ENCODE measurements at places on chromosomes 3 and 15.
A peak's percentile ranks its signal among the peaks of the same experiment; 100 is the strongest.

DNA sequence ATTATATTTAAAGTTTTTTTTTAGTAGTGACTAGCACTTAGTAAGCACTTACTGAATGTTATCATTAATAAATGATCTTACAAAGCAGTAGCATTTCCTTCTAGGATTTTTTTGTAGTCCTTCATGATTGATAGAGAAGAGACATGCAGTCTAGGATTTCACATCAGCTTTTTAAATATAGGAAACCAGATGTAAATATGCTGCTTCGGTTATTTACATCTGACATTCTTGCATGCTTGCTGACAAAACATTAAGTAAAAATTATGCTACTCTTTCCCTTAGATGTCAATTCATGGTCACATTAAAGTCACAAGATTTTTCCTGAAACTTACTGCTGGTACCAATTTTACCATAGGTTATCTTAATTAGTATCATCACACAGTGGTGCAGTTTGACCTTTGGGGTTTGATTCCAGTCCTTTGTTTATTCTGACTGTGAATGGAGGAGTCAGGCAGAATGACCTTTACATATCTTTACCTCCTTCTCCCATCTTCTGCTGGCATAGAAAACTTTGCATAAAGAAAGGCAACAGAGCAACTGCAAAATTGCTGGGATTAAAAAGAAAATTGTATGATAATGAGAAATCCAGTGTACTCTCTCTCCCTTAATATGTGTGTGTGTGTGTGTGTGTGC lies 286.5 kb downstream of the LPP start:
- no peak for DNase-seq

DNA sequence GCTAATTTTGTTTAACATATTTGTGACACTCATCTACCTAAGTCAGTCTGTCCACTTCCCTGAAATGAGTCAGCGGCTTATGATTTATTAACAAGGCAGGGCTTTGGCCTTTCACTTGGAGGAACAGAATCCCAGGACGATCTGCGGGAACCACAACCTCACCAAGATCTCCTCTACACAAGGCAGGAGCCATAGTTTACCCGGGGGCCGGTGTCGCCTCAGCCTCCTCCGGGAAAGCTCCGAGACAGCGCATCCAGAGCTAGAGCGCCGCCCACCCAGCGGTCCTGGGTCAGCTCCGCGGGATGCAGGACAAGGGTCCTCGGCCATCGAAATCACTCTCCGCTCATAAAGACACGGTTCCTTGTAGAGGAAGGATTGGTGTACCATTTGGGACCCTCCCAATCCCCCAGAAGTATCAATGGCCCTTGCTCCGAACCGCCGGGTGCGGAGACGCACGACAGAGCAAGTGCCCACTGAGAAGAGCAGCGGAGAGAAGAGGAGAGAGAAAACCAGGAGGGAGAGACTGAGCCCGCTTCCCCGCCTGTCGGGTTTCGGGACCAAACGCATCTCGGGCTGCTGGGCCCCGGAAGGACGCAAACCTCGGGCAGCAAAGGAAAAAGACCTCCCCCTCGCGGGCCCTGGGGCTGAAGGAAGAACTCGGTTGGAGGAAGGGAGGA lies 13.1 kb upstream of the ALCAM start:
- DNase-seq: no peak

DNA sequence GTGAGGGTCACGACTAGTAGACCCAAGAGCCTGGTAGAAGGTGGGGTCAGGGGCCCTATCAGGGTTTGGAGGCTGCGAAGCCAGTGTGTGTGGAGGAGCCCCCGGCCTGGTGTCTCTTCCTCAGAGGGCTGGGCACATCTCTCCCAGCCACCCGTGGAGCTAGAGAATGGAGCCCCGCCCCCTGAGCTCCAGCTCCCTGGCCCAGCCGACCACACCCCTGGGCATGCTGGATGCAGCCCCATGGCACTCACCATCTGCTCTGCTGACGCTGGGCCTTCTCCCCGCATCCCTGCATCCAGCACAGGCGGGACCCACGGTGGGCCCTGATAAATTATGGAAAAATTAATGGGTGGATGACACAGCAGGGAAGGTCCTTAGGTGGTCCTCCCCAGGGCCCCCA lies 17.5 kb downstream of the ANKRD63 start:
- DNase-seq: no peak

DNA sequence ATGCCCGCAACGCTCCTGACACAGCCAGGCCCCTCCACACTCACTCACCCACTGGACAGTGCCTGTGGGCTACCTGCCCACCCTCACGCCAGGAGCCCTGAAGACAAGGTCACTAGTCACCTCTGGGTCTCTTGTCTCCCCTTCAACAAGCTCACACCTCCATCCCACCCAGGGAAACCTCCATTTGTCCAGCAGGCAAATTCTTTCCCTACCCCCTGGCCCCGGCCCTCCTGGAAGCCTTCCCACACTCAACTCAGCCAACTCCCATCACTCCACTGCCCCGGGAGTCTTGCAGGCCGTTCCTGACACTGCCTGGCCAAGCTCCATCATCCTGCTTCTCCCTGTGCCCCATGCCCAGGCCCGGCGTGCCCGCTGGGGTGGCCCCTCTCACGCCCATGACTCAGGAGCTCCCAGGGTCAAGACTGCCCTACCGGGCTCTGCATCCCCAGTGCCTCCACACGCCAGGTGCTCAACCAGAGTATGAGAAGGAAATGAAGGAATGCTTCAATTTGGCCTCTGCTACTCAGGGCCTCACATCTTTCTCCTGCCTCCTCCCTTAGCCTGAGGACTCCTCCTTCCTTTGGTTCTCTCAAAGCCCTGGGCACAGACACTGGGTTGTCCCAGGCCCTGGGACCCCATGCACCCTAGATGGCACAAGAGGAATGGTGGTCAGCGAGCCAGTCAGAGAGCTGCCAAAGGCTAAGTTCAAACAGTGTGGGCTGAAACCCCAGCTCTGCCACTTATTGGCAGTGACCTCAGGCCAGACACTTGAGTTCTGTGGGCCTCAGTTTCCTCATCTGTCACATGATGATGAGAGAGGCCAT lies 88.6 kb downstream of the SEC22A start:
- DNase-seq: no peak

DNA sequence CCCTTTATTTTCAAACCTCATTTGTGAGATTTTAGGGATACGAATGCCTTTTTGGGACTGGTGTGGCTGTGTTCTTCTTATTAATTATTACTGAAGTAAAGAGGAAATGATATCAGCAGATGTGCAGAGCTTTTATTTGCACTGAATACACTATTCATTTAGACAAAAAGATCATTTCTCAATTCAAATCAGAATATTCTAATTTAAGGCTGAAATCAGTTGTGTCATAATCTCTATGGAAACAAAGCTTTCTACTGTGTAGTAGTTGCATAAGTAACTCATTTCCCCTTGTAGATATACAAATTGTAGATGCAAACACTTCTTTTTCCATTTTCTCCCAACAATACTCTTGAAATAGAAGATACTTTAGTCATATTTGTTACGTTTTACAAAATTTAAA lies 56.0 kb downstream of the PDE8A start:
- DNase-seq: peak; percentile 81

DNA sequence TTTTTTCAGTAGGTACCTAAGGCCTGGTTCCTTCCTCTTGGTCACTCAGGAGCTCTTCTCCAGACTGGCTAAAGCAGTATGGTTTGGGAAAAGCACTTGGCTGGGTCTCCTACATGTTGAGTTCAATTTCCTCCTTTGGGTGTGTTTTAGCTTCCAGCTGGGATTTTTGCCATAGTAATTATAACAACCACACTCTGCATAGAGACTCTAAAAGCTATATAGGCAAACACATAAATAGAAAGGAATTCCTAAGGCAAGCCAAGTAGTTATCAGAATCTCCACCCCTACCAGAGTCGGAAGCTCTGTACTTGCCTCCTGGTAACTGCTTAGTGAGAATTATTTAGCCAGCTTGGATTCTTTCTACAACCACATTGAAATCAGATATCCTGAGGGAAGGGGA lies 48.6 kb downstream of the FOXL2 start:
- DNase-seq: no peak

Measured in globus pallidus (tissue), 1 donor.